Ovary (tissue), 10 donors: ENCODE measurements at places on chromosomes 12 and 14.

DNA sequence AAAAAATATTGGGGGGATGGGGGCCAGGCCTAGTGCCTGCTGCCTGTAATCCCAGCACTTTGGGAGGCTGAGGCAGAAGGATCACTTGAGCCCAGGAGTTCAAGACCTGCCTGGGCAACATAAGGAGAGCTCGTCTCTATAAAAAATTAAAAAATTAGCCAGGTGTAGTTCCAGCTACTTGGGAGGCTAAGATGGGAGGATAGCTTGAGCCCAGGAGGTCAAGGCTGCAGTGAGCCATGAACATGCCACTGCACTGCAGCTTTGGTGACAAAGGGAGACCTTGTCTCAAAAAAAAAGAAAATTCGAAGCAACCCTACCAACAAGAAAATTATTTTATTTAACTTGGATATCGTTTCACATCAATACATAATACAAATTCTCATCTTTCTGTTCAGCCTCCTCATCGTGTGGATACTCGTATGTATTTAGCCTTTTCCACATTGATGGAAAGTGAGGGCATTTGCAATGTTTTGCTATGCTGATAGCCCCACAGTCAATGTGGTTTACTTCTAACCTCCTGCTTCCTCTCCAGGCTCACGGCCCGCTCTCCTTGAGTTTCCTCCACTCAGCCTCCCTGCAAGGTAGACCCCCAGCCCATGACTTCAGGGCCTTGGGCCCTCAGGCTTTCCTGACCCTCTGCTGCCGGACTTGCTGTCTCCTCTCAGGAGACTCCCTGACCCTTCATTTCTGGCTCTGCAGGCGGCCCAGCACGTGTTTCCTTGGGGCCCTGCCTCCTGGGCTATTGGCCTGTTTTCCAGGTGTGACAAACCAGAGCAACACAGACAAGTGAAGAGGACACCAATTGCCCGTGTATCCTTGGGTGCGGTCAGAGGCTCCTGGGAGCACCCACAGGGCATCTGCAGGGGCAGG lies 54.8 kb downstream of the NFKBIA start:
- no peak for DNase-seq

GRCh38 chr12:127280393-127281275 lies 986.3 kb upstream of the TMEM132C start:
- peak; percentile 17 for DNase-seq

GRCh38 chr12:98294051-98294805 lies 221.2 kb upstream of the TMPO start:
- DNase-seq = no peak

DNA sequence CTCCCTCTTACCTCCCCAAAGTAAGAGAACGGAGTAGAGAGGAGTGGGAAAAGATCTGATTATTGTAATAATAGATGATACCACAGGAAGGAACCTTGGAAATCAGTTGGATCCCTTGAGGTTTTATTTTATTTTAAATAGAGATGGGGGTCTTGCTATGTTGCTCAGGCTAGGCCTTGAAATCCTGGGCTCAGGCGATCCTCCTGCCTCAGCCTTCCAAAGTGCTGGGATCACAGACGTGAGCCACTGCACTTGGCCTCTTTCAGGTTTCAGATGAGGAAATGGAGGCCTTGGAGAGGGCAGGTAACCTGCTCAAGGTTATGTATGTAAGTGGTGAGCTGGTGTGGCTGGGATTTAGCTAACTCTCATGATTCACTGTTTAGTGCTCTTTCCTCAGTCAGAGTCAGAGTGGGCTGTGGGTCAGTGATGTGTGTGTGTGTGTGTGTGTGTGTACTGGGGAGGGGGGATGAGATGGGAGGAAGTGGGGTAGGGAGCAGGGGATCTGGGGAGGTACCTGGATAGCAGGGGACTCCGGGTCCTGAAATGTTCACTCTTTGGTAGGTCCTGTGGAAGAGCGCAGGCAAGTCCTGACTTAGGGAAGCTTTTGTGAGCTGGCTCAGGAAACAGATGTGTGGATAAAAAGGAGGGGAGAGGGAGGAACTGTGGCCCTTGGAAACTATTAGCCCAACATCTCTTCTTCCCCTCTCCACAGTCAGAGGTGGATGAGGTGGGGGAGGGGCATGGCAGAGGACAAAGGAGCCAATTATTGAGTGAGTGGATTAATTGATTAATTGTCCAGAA lies 4.7 kb upstream of the CISTR start:
- no peak for DNase-seq

GRCh38 chr12:131836193-131836592 lies 8.0 kb downstream of the MMP17 start:
- DNase-seq = no peak

- peak; percentile 59 for DNase-seq
Observed at GRCh38 chr12:110266980-110267620, 13.9 kb upstream of the ATP2A2 start.

DNA sequence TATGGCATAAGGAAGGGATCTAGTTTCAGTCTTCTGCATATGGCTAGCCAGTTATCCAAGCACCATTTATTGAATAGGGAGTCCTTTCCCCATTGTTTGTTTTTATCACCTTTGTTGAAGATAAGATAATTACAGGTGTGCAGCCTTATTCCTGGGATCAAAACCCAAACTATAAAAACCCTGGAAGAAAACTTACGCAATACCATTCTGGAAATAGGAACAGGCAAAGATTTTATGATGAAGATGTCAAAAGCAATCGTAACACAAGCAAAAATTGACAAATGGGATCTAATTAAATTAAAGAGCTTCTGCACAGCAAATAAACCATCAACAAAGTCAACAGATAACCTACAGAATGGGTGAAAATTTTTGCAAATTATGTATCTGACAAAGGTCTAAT lies 128.5 kb upstream of the DCN start:
- DNase-seq = no peak

DNA sequence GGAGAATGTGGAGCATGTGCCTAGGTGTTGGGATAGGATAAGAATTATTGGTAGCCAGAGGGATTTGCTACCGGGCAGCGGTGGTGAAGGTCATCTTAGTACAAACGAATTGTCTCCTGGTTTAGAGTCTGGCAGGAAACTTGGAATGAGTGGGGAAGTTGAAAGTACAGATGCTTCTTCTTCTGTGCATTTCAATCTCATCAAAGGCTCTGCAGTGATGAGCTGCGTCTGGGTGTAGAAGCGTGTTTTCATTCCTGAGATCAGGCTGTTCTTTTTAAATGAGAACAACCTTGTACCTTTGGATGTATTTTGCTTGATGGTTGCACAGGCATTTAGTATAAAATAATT lies 2.1 kb downstream of the WNK1 start:
- no peak for DNase-seq

DNA sequence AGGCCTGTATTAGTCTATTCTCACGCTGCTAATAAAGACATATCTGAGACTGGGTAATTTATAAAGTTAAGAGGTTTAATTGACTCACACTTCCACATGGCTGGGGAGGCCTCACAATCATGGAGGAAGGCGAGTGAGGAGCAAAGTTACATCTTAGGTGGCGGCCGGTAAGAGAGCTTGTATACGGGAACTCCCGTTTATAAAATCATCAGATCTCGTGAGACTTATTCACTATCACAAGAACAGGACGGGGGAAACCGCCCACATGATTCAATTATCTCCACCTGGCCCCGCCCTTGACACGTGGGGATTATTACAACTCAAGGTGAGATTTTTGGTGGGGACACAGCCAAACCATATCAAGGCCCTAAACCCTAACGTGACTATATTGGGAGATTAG lies 110.1 kb downstream of the LLPH start:
- no peak for DNase-seq

- no peak for DNase-seq
Observed at GRCh38 chr14:94321421-94322271, 1.5 kb downstream of the SERPINA6 start.

- no peak for DNase-seq
Observed at GRCh38 chr12:91620422-91620821, 437.8 kb upstream of the DCN start.

GRCh38 chr12:85985996-85986395 lies 111.9 kb downstream of the NTS start:
- DNase-seq = no peak

DNA sequence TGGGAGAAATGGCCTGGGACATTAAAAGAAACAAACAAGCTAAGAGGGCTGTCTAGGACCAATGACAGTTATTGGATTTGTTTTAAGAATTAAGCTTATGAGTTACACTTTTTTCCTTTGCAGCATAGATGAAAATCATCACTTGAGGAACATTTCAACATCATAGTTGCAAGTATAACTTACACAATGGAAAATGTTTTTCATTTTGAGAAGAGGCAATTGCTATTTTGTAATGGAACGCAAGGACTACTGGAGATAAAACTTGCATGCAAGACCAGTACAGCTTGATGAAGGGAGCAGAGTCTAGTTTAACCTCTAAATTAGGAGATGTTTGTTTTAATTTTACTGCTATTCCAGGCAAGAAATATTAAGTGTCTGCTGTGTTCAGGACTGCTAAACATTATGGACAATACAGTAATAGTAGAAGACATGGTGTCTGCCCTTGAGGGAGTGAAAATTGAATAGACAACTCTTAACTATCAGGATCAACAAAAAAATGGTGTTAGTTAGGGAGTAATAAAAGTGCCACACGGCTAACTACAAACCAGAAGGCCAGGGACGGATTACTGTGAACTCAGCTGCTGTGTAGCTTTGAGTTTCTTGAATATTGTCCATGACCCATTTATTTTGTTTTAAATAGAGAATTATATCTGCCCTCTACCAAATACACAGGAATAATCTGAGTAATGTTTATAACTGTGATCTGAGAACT lies 374.5 kb downstream of the RAD51B start:
- no peak for DNase-seq

- DNase-seq = no peak
Observed at GRCh38 chr12:85065837-85066482, 29.8 kb downstream of the LRRIQ1 start.

GRCh38 chr14:54642801-54643695 lies 76.1 kb downstream of the SAMD4A start:
- no peak for DNase-seq

- no peak for DNase-seq
Observed at GRCh38 chr12:122184517-122184916, 1.6 kb downstream of the LRRC43 start.

DNA sequence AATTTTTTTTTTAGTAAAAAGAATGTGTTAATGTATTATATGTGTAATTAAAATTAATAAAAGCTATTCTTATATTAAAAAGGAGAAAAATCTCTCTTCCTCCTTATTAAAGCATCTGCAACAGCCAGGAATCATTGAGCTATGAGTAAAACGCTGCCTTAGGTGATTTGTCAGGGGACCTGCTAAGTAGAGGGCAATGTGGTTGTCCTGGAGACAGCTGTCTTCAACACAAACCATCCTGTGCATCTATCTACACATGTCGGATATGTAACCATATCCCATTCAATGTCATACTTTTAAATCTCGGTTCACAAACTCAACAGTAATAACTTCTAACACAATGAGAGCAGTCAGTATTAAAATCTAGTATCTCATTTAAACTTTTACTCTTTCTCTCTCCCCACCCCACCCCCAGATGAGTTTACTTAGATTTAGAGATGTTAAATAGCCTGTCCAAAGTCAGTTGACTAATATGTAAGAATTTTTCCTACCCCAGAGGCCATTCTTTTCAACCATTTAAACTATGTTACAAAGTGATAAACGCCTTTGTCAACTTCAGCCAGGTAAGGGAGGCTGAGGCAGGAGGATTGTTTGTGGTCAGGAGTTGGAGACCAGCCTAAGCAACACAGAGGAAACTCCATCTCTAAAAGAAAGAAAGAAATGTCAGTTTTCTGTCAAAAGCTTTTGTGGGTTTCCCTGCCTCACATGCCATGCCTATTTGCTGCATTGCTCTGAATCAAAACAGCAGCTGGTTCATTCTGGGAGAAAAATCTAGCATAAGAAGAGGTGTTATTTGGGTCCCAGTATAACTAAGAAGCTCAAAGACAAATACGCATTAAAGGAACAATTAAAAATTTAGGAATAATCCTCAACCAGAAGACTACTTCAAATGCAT lies 413.7 kb upstream of the CCDC196 start:
- no peak for DNase-seq

GRCh38 chr12:115213538-115214016 lies 529.6 kb upstream of the TBX3 start:
- DNase-seq = no peak

- no peak for DNase-seq
Observed at GRCh38 chr14:49659526-49660455, 24.7 kb upstream of the DNAAF2 start.

- DNase-seq = no peak
Observed at GRCh38 chr12:117408161-117408791, 46.9 kb upstream of the NOS1 start.

DNA sequence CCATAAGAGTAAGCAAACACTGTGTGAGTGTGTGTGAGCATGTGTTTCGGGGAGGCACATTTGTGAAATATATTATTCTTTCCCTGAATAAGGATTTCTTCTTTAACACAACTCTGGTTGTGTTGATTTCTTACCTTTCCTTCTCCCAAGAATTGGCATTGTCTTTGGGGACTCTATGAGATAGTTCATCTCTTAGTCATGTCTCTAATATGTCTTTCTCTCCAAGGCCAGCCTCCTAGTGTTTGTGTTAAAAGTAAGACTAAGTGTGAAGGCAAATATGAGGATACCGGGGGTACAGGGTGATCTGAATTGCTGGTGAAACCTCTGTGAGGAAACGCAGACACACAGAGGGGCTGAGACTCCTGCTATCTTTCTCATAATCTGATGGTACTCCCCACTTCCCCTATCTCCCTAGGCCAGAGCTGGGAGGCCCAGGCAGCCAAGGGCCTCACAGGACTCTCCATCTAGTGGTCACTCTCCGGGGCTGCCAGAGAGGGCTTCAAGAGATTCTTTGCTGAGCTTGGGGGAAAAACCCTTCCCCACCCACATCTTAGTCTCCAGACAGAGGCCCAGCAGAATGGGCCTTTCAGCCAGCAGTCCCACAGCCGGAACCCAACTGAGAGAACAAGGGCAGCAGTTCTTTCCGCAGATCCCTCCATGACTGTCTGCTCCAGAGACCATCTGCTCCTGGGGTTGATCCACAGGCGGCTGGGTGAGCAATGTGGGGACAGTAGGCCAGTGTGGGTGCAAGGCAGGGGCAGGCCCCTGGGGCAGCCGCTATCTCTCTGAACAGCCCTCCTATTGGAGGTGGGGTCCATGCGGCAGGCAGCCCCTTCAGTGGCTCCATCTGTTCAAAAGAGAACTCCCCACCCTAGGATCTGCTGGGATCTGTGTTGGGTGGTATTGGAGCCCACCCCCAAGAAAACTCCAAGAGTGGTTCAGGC lies 5.8 kb upstream of the HOXC12 start:
- no peak for DNase-seq

DNA sequence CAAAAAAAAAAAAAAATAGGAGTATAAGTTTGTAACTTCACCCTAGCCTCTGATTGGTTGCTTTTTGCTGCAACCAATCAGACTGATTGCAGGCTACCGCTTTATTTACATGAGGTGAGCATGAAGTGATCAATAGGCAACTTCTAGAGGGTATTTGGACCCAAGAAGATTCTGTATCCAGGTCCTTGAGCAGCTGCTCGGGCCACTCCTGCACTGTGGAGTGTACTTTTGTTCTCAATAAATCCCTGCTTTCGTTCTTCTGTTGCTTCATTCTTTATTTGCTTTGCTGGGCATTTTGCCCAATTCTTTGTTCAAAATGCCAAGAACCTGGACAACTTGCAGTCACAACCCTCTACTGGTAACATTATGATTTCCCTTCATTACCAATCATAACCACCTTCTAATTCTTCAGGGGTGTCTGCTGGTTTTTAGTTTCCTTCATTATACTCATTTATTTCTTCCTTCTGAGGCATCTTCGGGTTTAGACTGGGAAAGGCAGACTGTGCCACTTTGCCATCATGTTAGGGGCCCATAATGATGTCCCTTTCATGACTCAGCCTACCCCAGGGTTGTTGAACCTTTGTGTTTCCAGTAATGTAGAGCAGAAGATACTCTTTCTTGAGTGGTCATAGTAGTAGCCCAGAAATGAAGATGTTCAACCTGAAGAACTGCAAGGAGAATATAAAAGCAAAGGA lies 43.4 kb upstream of the LIMA1 start:
- DNase-seq = no peak
